HS-5 (cell line): ENCODE measurements at places on chromosomes 2 and 18.

DNA sequence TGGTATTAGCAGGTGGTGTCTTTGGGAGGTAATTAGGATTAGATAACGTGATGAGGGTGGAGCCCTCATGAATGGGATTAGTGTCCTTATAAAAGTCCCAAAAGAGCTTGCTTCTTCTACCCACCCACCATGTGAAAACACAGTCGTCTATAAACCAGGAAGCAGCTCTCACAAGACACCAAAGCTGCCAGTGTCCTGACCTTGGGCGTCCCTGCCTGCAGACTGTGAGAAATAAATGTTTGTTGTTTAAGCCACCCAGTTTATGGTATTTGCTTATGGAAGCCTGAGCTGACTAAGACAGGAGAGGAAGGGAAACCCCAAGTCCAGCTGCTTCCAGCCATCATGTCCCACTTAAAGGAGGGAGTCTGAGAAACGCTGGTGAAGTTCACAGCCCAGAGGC, 13.6 kb downstream of the ADI1 start:
- no peak for DNase-seq

DNA sequence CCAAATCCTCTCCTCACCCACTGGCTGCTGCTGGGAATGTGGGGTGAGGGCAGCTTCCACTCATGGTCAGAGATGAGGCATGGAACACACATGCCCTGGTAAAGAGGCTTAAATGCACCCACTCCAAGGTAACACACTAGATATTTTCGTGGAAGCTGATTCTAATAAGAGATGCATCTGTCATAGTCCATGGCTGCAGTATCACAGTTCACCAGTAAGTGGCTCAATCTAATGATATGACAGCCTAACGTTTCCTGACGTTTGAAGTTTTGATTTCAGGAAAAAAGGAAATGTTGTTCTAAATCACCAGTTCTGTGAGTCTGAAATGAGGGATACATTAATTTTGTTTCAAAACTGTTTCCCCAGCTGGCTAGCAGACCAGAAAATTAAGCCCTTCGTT, 38.2 kb downstream of the LCT start:
- no peak for DNase-seq

GRCh38 chr2:150370561-150370960, 116.9 kb downstream of the RND3 start:
- no peak for DNase-seq

DNA sequence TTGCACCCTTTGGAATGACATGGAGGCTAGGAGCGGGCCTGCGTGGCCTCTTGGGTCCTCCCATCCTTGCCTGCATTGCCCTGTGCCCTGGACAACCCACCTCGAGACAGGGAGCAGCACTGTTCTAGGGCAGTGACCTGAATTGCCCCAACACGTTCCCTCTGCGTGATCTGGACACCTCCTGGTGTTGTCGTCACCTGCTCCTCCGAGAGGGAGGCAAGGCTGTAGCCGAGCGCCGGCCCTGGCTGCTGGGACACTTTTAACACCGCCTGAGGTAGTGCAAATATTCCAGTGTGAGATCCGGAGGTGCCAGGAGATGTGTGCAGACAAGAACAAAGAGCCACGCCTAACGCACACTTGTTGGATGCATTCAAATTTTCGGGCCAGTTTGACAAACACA, 131.5 kb downstream of the SMAD7 start:
- DNase-seq, result no peak

DNA sequence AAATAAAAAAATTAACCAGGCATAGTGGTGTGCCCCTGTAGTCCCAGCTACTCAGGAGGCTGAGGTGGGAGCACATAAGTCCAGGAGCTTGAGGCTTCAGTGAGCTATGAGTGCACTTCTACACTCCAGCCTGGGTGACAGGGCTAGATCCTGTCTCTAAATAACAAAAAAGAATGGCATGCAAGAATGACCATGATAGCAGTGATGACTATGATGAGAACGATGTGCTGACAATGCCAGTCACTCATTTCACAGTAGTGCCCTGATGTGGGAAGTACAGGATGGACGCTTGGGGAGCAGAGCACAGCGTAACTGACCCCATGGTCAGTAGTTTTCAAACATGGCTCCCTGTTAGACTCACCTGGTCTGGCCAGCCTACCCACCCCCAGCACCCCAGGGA, 139.1 kb downstream of the VAPA start:
- no peak for DNase-seq

GRCh38 chr2:65076345-65076710, 20.1 kb downstream of the CEP68 start:
- DNase-seq, result no peak

- no peak for DNase-seq
These were observed 457.4 kb downstream of the FBXO15 start for GRCh38 chr18:73690222-73690621.

- DNase-seq, result peak; percentile 61
These were observed 37.7 kb downstream of the BCL11A start for GRCh38 chr2:60515721-60516226.

DNA sequence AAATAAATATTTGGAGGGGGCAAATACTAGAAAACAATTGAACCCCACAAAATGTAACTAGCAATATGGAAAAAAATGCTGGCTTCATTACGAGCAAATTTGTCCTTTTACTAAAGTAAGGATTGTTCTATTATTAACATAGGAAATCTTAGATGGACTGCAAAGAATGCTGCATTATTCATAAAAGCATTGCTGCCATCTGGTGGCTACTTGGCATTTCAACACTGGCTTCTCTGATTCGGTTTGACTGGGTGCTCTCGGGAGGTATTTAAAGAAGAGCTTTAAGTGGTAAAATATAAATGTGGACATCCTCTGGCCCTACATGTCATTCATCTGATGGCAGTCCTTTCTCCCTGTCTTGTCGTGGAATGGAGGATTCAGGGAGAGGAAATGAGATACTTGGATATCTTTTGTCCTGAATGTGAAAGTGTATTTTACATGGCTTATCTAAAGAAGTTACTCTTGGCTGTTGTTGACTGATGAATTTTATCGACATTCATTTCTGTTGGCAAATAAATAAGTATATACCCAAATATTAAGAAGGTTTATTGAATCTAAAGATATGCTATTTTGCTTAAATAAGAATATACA, 130.2 kb downstream of the ARHGAP15 start:
- peak; percentile 44 for DNase-seq

GRCh38 chr2:86476092-86476491, 34.9 kb downstream of the KDM3A start:
- DNase-seq, result peak; percentile 14

- DNase-seq, result no peak
These were observed 36.2 kb downstream of the AMER3 start for GRCh38 chr2:130791617-130791939.

DNA sequence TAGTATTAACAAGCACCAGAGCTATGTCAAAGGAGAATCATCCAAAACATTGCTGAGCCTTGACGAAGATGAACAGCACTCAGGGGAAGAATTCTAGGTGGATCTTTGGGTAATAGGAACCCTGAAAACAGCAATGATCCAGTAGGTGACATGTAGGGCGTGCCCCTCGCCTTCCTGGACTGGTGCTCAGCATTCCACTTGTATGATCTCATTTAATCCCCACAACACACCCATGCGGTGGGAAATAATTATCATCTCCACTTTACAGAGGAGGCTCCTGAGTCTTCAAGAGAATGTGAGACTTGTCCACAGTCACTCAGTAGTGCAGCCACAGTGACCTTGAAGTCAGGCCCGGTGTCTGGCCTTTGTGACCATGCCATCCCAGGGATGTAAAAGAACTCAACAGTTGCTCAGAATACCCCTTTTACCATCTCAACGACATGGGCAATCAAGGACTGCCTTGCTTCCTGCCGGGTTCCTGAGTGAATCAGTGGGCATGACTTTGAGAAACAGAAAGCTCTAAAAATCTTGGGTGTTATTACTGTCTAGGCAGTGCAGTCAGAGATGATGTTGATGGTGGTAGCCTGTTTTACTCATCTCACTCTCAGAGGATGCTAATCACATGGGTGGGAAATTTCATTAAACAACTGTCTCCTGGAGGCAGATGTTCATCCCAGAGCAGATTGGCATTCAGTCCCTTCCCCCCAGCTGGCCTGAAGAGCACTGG, 161.6 kb downstream of the BCL11A start:
- DNase-seq, result no peak

DNA sequence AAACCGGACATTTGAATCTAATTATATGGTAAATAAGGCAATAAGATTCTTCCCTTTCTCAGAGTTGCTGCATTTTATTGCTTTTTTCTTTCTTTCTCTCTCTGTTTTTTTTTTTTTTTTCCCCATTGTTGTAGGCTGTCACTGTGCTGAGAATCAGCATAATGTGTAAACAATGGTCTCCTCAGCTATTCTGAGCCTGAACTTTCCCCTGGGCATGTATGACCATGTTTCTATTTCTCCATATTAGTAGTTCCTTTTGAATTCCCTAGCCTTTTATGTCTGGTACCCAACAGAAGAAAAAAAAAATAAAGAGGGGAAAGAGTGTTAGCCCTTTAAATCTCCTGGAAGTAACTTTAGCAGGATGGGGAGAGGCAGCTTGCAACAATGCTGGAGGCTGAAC, 1862.5 kb downstream of the SUCLG1 start:
- no peak for DNase-seq

- no peak for DNase-seq
These were observed 228.3 kb upstream of the SETBP1 start for GRCh38 chr18:44452346-44452745.

GRCh38 chr2:45178359-45178758, 169.1 kb upstream of the SIX2 start:
- DNase-seq, result no peak

- DNase-seq, result no peak
These were observed 22.3 kb downstream of the QPCT start for GRCh38 chr2:37366773-37367172.
